GM04503 (cell line): ENCODE measurements at places on chromosomes 1 and 21.

- peak; percentile 50 for DNase-seq
Observed at GRCh38 chr1:214447557-214447871, 103.9 kb downstream of the PTPN14 start.

DNA sequence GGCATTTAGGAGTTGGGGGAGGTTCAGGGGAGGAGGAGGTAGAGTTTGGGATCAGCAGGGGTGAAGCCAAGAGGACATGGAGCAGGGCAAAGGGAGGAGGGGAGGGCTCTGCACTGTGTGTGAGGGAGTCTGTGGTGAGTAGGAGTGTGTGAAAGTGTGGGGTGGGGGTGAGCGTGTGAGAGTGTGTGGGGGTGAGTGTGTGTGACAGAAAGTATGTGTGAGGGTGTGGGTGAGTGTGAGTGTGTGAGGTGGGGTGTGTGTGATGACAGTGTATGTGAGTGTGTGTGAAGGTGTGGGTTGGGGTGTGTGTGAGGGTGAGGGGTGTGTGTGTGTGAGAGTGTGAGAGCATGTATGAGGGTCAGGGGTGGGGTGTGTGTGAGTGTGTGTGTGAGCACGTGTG lies 62.6 kb downstream of the GNG4 start:
- DNase-seq, result no peak

DNA sequence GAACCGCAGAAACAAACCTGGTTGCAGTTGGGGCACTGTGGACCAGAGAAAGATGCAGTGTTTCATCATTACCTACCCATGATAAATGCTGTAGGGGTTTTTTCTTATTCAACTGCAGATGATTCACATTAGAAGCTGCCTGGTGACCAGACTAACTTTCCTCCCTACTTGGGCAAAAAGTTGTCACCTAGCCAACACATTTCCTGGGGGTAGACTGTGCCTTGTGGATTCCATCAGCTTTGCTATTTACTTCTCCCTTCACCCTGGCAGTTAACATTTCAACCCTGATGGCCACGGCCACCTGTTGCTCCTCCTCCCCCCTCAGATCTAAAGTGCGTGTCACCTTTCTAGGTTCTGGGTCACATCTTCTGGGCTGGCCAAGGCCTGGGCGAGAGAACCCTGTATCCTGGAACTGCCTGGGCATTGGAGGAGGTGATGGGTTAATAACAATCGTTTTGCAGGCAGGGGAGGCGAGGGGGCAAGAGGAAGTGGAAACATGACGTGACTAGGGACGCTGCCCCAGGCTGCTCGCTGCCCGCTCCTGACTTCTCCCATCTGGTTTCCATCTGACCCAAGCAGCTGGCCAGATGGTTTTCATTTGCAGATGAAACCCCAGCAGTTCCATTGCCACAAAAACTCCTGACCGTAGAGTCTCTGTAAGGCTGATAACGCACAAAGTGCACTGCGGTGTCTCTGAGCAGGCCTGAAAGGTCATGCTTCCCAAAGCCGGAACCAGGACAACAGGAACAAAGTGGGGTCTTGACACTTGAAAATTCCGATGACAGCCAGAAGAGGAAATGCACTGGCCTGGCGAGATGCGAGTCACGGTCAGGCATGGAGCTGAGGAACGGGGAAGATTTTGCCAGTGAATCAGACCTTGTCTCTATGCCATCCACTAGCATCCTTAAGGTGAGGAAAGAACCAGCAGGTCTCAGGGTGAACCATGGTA lies 36.6 kb downstream of the CAPZB start:
- DNase-seq, result peak; percentile 79

GRCh38 chr1:19186001-19186400 lies 24.1 kb downstream of the UBR4 start:
- DNase-seq, result no peak

DNA sequence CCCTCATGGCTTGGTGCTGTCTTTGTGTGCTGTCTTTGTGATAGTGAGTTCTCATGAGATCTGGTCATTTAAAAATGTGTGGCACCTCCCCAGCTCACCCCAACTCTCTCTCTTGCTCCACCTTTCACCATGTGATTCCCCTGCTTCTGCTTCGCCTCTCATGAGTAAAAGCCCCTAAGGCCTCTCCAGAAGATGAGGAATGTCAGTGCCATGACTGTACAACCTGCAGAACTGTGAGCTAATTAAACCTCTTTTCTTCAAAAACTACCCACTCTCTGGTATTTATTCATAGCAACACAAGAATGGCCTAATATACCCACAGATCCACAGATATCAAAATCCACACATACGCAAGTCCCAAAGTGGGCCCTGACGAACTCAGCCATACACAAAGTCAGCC lies 88.9 kb upstream of the PPP2R5A start:
- no peak for DNase-seq

DNA sequence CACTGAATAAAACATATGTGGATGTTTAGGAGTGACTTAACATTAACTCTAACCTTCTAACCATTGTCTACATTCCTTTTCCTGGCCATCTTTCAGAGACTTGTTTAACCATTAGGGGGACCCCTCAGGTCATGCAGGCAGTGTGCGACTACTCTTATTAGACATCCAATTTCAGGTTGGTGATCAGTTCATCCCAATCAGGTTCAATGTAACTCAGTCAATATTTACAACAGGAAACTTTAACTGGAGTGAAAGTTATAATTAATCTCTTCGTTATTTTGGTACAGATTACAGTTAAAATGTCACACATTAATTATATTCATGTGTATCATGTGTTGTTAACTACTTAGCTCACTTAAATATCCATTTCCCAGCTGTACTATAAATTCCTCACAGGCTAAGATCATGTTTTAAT lies 68.8 kb upstream of the RGS1 start:
- no peak for DNase-seq

GRCh38 chr1:211092955-211093354 lies 41.0 kb downstream of the KCNH1 start:
- DNase-seq, result no peak

- DNase-seq, result no peak
Observed at GRCh38 chr1:183138301-183138700, 47.8 kb upstream of the LAMC2 start.

DNA sequence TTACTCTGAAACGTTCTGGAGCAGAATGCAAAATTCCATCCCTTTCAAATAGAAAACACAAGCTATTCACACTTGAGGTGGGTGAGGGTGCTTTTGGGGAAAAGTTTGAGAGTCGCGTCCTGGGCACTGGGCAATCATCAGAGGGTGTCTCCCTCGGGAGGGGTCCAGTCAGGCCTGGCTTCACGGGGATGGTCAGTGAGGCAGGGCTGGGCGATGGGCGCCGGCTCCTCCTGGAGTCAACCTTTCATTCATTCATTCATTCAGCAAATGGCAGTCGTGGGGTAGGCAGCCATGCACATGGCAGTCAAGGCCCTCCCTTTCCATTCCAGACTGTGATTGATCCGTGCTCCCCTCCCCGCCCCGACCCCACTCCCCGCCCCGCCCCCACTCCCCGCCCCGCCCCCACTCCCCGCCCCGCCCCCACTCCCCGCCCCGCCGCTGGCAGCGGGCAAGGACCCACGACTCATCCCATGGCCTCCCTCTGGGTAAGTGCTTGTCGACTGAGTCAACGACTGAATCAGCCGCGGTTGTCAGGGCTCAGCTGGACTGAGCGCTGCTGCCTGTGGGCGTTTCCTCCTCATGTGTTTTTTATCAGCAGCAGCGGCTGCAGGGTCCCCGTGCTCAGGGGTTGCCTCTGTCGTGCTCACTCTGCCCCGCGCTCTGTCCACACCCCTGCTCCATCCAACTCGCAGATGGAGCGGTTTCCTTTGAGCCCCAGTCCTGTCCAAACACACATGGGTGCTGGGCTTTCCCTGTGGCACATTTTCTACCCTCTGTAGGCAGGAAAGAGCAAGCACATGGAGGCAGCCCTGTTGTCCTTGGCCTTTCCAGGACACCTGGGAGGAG lies 12.5 kb upstream of the SPSB1 start:
- DNase-seq, result peak; percentile 69

- DNase-seq, result no peak
Observed at GRCh38 chr1:197961449-197961848, 44.3 kb downstream of the LHX9 start.

DNA sequence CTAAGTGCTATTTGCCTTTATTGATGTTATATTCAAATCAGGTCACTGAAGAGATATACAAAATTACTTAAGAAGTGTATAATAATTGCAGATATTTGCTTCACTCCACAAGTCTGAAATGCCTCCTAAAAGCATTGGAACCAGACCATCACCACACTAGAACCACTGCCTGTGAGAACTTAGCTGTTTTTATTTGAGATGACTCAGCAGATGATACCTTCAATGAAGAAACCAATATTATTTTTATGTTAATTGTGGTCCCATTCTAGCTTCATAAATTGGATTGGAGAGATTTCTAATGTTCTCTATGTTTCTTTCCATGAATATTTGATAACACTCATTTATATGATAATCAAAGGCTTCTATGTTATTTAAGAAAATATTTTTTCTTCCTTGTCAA lies 740.6 kb downstream of the KCNT2 start:
- DNase-seq, result no peak

GRCh38 chr1:34060901-34061415 lies 104.1 kb downstream of the CSMD2 start:
- DNase-seq, result no peak

DNA sequence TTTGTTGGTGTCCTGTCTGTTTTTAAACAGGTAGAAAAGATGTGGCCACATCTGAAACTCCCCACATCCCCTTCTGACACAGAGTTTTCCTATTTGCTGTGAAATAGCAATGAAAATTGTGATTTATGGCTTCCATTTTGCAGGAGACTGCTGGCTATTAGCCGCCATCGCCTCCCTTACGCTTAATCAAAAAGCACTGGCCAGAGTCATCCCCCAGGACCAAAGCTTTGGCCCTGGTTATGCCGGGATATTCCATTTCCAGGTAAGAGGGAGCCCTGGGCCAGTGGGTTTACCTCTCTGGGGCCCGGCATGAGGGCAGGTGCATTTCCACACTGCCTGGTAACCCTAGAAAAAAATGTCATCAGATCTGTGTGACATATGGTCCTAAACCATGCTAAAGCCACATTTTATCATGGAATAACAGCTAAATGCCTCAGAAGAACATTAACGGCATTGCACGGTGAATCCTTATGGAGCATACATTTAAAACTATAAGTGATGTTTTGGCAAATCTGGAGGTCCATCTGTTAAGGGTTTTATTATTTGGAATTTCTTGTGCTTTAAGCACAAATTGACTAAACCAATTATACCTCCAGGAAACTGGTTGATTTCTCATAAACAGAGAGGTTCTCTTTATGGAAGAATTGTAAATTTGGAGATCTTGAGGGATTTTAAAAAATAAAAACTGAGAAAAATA lies 12.3 kb downstream of the CAPN9 start:
- DNase-seq, result no peak

- DNase-seq, result no peak
Observed at GRCh38 chr1:109790735-109791494, 27.2 kb upstream of the EPS8L3 start.

DNA sequence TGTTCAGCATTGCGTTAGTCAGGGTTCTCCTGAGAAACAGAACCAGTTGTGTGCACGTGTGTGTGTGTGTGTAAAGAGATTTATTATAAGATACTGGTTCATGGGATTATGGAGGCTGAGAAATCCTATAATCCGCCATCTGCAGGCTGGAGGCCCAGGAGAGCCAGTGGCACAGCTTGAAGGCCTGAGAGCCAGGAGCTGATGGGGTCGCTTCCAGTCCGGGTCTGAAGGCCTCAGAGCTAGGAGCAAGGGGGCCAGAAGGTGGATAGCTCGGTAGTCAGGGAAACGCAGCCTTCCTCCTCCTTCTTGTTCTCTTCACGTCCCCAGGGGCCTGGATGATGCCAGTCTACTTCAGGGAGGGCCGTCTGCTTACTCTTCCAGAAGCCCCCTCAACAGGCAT lies 37.7 kb downstream of the FAAP20 start:
- no peak for DNase-seq

GRCh38 chr1:31784356-31785019 lies 20.3 kb upstream of the ADGRB2 start:
- DNase-seq, result no peak

DNA sequence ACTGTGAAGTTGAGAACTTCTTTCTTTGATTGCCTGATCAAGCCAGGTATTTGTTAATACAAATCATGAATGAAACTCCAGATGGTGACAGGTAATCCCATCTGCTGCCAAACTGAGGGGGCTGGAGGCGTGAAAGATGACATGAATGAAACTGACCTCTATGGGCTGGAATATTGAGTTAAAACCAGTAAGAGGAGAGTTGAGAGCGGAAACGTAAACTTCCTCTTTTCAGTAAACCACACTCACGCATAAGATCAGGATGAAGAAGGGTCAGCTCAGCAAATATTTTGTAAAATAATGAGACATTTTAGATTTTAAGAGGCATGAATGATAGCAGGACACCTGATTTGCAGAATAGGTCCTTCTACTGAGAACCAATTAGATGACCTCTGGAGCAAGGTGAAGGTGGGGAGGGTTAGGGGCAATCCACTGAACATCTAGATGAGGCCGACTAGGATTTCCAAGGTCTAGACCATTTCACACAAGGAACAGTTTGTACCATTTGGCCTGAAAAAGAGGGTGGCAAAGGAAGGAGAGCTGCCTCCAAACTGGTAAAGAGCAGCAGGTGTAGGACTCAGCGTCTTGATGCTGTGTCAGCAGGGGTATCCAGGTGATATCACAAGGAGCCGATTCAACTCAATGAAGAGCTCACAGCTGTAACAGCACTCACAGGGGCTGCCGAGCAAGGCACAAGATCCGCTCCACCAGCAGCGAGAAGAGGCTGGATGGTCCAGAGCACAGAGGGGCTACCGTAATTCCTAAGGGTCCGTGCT lies 132.6 kb downstream of the NTPCR start:
- DNase-seq, result no peak

- no peak for DNase-seq
Observed at GRCh38 chr1:8382051-8382505, 64.2 kb downstream of the SLC45A1 start.

DNA sequence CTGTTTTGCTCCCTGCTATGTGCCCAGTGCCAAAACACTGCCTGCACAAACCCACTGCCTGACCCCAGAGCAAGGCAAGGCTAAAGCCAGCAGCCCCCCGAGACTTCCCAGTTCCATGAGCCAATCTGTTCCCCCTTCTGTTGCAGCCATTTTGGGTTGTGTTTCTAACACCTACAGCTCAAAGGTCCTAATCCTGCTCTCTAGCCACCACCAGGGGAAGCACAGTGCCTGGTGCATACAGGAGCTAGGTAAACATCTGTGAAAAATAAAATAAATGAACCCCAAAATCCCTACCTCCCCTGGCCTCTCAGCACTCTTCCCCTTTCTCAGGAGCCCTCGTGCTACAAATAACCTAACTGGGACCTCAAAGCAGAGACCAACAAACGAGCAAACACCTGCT lies 190.2 kb downstream of the MATN1 start:
- no peak for DNase-seq

DNA sequence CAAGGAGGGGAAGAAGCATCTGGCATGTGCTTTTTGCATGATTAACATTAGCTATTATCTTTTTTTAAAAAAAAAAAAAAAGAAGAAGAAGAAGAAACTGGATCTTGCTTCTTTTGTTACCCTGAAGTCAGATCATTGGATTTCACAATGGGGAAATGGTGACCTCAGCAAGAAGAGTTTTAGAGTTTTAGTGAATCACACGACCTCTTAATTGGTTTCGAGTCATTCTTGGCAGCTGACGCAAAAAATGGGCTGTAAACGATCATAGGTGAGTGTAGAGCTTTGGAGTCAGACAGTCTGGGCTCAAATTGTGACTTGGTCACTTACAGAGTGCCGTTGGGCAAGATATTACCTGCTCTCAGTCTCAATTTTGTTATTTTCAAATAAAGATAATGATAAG lies 33.3 kb upstream of the PGBD5 start:
- DNase-seq, result no peak
